ENCODE measurements at places on chromosomes 16 and 17. TPM values are rescaled to one million over a fixed set of nuclear protein-coding genes. Genes with fewer than 3 reads are reported as not detected.

GRCh38 chr17:81401723-81402529 is 6.7 kb downstream of the BAHCC1 start:
- peak; percentile 92 for DNase-seq
- H3K4me1 ChIP-seq, result peaks cover 9% of the 10 kb centered on the region
- H3K27me3 ChIP-seq, result no peaks in the 10 kb centered on the region

DNA sequence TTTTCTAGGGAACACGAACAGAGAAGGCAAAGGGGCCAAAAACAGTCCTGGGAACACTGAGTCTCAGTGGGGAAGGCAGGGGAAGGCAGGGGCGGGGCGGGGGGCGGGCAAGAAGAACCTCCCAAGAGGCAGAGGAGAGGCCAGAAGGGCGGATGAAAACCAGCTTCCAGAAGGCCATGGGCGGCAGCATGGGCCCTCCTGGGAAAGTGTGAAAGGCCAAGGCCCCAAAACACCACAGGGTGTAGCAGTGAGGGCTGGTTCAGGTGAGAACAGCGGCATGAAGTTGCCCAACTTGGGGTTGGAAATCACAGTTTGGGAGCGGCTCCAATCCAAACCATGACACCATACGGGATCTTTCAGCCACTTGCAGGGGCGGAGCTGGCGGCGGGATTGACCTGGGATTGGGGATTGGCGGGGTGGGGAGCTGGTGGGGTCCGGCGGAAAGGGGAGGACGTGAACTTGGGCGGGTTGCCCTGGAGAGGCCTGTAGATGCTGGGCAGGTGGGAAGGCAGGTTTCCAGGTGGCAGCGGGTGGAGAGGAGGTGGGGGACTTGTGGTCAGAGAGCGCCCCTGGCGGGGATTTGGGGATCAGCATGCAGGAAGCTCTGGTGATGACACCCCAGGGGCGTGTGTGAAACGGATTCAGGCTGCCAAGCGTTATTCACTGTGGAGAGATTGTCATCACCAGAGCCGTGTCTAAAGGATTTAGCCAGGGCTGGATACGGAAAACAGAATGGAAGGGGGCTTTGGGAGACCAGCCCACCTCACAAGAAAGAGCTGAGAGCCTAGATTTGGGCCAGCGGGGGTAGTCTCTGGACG is 80.9 kb downstream of the ARHGAP23 start:
- H3K4me3 ChIP-seq, result no peak overlapping the region
- no peak overlapping the region for H3K27ac ChIP-seq
- peaks cover 35% of the 10 kb centered on the region for H3K27me3 ChIP-seq
- H3K36me3 ChIP-seq, result no peaks in the 10 kb centered on the region
- peak; percentile 99 for DNase-seq

Gene KREMEN2
- 8.8 TPM for total RNA-seq

DNA sequence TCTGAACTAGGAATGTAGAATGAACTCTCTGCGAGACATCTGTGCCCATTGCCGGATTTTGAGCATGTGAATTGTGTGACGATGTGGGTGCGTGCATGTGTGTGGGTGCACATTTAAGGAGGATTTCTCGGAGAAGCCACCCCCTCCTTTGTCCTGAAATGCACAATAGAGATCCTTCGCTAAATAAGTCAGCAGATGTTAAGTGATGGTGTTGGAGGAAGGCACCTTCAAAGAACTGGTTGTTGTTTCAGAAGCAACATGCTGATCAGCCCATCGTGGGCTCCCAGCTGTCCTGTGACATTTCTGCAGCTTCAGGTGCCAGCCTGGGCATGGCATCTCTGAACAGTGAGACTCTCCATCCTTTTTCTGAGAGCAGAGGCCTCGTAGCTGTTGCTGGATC is 194.9 kb downstream of the MSI2 start:
- H3K4me1 ChIP-seq, result no peaks in the 10 kb centered on the region
- H3K4me3 ChIP-seq, result no peak overlapping the region
- no peaks in the 10 kb centered on the region for H3K36me3 ChIP-seq
- no peak overlapping the region for H3K27ac ChIP-seq
- DNase-seq, result no peak
- H3K27me3 ChIP-seq, result no peaks in the 10 kb centered on the region

- no peak overlapping the region for H3K4me3 ChIP-seq
- DNase-seq, result peak; percentile 83
- H3K27me3 ChIP-seq, result no peaks in the 10 kb centered on the region
- no peak overlapping the region for H3K27ac ChIP-seq
- H3K36me3 ChIP-seq, result peaks cover 50% of the 10 kb centered on the region
Observed at GRCh38 chr16:15682105-15682570, 32.1 kb downstream of the NDE1 start.

DNA sequence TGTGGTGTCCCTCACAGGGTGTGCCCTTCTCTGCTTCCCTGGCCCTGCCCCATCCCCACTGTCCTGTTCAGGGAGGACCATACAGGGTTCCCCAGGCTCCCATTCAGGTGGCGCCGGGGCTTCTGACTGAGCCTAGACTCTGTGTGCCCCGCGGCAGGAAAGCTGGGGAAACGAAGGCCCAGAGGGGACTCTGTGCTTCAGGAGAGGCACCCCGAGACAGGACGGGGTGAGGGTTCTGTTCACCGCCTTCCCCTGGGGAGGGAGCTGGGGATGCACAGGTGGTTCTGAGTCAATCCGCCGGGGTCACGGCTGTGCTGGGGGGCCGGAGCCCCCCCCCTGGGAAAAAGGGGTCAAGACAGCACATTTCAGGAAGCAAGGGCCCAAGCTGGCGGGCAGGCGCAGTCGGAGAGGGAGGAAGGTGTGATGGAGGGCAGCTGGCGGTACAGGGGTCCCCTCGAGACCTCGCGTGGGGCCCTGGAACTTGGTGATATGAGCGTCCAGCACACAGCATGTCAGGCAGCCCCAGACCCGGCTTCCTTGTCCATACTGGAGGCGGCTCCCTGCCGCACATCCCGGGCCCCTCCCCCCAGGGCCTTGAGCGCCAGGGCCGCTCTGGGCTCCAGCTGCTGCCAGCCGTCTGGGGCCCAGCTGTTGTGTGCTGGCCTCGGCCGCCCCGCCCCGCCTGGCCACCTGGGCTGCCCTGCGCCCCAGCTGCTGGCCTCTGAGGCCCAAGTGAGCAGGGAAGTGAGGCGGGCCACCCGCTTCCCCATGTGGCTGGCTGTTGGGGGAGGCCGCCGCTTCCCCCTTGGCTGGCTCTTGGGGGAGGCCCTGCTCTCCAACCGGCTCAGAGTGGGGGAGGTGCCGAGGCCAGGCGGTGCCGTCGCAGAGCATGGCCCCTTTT is 5.6 kb upstream of the NOTUM start:
- H3K27me3 ChIP-seq, result peaks cover 21% of the 10 kb centered on the region
- no peak overlapping the region for H3K4me3 ChIP-seq
- H3K36me3 ChIP-seq, result no peaks in the 10 kb centered on the region
- H3K27ac ChIP-seq, result no peak overlapping the region
- H3K4me1 ChIP-seq, result no peaks in the 10 kb centered on the region

- no peaks in the 10 kb centered on the region for H3K27me3 ChIP-seq
- H3K27ac ChIP-seq, result peak overlapping the region; percentile 66
- H3K4me3 ChIP-seq, result no peak overlapping the region
- no peaks in the 10 kb centered on the region for H3K4me1 ChIP-seq
- DNase-seq, result no peak
- H3K36me3 ChIP-seq, result no peaks in the 10 kb centered on the region
Observed at GRCh38 chr16:72923757-72924156, 124.2 kb downstream of the ZFHX3 start.

DNA sequence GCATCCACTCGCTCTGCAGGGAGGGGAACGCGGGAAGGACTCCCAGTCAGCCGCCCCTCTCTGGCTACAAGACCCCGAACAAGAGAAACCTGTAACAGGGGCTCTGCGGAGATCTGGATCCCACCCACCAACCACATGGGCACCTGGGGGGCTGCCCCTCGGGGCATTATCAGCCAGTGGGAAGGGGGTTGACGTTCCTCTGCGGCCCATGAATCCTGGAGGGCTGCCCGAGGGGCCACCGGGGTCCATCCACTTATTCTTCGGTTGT is 1.8 kb upstream of the PCGF2 start:
- peak overlapping the region; percentile 70 for H3K27ac ChIP-seq
- no peaks in the 10 kb centered on the region for H3K4me1 ChIP-seq
- no peaks in the 10 kb centered on the region for H3K27me3 ChIP-seq
- no peak for DNase-seq

- H3K36me3 ChIP-seq, result peaks cover 24% of the 10 kb centered on the region
- H3K4me1 ChIP-seq, result no peaks in the 10 kb centered on the region
- H3K4me3 ChIP-seq, result peak overlapping the region; percentile 13
- H3K27ac ChIP-seq, result peak overlapping the region; percentile 5
Observed at GRCh38 chr16:25148568-25149215, 37.1 kb downstream of the LCMT1 start.

GRCh38 chr17:30323895-30324319 is 9.9 kb downstream of the TMIGD1 start:
- H3K36me3 ChIP-seq, result no peaks in the 10 kb centered on the region
- H3K27me3 ChIP-seq, result no peaks in the 10 kb centered on the region
- DNase-seq, result no peak
- H3K4me1 ChIP-seq, result no peaks in the 10 kb centered on the region

- H3K27ac ChIP-seq, result no peak overlapping the region
- no peaks in the 10 kb centered on the region for H3K4me1 ChIP-seq
- no peaks in the 10 kb centered on the region for H3K36me3 ChIP-seq
- H3K4me3 ChIP-seq, result no peak overlapping the region
- H3K27me3 ChIP-seq, result no peaks in the 10 kb centered on the region
Observed at GRCh38 chr16:10581507-10581906, 1.1 kb upstream of the EMP2 start.

Gene CIAO3
- total RNA-seq, result 51.9 TPM

- H3K27ac ChIP-seq, result peak overlapping the region; percentile 24
- peaks cover 4% of the 10 kb centered on the region for H3K4me1 ChIP-seq
- H3K27me3 ChIP-seq, result no peaks in the 10 kb centered on the region
- DNase-seq, result no peak
Observed at GRCh38 chr16:88646345-88647034, 4.4 kb downstream of the CYBA start.

Gene TEX19
- total RNA-seq, result 0.54 TPM

DNA sequence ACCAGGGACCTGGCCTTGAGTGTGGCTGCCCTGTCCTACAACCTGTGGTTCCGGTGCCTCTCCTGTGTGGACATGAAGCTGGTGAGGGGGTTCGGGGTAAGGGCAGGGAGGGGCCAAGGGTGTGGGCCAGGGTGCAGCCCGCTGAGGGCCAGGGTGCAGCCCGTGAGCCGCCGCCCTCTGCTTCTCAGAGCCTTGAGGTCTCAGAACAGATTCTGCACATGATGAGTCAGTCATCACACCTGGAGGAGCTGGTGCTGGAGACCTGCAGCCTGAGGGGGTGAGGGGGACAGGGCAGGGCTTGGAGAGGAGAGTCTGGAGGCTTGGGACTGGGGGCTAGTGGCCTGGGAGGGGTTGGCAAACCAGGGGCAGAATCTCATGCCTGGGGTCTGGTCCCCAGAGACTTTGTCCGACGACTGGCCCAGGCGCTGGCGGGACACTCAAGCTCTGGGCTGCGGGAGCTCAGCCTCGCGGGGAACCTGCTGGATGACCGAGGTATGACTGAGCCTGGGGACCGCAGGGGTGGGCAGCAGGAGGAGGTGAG is 2.2 kb downstream of the CARMIL2 start:
- H3K36me3 ChIP-seq, result no peaks in the 10 kb centered on the region
- peak; percentile 62 for DNase-seq
- no peaks in the 10 kb centered on the region for H3K4me1 ChIP-seq

Gene NPIPB2
- 10.2 TPM for total RNA-seq

- no peaks in the 10 kb centered on the region for H3K36me3 ChIP-seq
- DNase-seq, result no peak
- no peak overlapping the region for H3K4me3 ChIP-seq
- H3K27ac ChIP-seq, result no peak overlapping the region
Observed at GRCh38 chr16:51938861-51939260, 608.1 kb downstream of the TOX3 start.

Gene DNAH9
- total RNA-seq, result 0.88 TPM

DNA sequence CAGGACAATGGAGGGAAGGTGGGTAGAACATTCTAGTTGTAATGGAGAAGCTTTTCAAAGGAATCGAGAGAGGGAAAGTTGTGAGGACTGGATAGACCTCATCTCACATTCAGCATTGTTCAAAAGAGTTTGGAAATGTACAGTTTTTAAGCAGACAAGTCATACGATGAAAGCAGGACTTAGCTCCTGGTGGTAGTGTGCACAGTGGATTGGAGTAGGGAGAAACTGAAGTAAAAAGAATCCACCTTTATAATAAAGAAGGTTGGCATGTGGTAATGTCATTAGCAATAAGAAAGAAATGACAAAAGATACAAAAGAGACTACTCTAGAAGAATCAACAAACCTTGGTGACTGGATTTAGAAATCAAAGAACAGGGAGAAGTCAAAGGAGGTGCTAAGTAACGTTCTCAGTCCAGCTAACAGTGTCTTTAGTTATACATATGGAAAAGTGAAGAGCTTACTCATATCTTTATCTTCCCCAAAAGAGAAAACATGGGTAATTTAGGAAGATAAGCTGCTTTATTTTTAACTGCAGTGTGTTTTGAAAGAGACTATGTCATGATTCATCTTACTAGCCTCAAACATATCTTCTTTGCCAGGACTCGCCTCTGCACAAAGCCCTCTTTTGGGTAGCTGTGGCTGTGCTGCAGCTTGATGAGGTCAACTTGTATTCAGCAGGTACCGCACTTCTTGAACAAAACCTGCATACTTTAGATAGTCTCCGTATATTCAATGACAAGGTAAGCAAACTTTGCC is 18.7 kb upstream of the EVI2A start:
- H3K27ac ChIP-seq, result peak overlapping the region; percentile 13
- no peak for DNase-seq
- H3K27me3 ChIP-seq, result no peaks in the 10 kb centered on the region
- no peaks in the 10 kb centered on the region for H3K4me1 ChIP-seq

- H3K4me3 ChIP-seq, result no peak overlapping the region
- no peaks in the 10 kb centered on the region for H3K36me3 ChIP-seq
- peak; percentile 13 for DNase-seq
- H3K4me1 ChIP-seq, result no peaks in the 10 kb centered on the region
- H3K27ac ChIP-seq, result no peak overlapping the region
Observed at GRCh38 chr16:79037521-79038373, 562.8 kb downstream of the MAF start.

Gene KRT28
- not detected for total RNA-seq

DNA sequence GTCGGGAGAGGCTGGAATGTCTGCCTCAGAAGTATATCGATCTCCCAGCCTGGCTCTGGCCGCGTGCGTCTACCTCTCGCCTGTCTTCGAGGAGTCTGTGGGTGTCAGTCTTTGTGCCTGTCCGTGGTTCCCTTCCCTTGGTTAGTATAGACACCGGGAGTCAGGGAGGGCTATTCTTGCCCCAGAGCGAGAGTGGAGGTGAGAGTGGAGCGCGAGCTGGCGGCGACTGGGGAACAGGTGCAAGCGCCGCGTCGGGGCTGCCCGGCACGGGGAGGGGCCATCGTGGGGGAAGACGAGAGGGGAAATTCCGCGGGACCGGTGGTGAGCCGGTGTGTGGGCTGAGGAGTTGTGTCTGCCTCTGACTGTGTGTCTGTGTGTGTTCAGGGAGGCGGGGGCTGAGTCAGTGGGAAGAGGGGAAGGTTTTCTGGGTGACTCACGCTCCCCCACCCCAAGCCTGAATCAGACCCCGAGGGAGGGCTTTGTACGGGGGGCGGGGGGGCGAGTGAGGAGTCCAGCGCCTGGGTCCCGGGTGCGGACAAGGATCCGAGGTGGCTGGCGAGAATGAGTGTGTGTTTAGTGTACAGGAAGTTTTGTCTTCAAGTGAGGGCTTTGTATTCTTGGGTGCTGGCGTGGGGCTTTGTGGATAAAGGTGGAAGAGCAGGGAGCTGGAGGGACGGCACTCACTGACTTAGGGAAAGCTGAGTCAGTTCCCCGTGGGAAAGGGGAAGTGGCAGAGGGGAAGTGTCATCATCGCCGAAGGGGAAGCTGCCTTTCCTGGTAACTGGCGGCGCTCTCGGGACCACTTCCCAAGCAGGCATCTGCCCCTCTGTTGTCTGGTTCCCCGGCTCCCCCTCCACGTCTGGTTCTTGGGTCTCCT is 8.6 kb downstream of the KDM6B start:
- no peaks in the 10 kb centered on the region for H3K27me3 ChIP-seq
- H3K4me1 ChIP-seq, result peaks cover 11% of the 10 kb centered on the region
- peaks cover 21% of the 10 kb centered on the region for H3K36me3 ChIP-seq
- peak overlapping the region; percentile 93 for H3K4me3 ChIP-seq
- no peak for DNase-seq

Gene KCNG4
- total RNA-seq, result not detected
